ENCODE measurements at places on chromosomes 1 and 21. TPM values are rescaled to one million over a fixed set of nuclear protein-coding genes. Genes with fewer than 3 reads are reported as not detected.

CYP4A22 gene
- not detected for polyA plus RNA-seq

DENND2D gene
- 3.9 TPM for polyA plus RNA-seq

CD48 gene
- polyA plus RNA-seq, result not detected

PIGR gene
- polyA plus RNA-seq, result not detected

C1orf185 gene
- polyA plus RNA-seq, result not detected

VANGL2 gene
- 0.33 TPM for polyA plus RNA-seq

C1orf53 gene
- polyA plus RNA-seq, result 9.7 TPM

RAB42 gene
- 2.0 TPM for polyA plus RNA-seq

DNA sequence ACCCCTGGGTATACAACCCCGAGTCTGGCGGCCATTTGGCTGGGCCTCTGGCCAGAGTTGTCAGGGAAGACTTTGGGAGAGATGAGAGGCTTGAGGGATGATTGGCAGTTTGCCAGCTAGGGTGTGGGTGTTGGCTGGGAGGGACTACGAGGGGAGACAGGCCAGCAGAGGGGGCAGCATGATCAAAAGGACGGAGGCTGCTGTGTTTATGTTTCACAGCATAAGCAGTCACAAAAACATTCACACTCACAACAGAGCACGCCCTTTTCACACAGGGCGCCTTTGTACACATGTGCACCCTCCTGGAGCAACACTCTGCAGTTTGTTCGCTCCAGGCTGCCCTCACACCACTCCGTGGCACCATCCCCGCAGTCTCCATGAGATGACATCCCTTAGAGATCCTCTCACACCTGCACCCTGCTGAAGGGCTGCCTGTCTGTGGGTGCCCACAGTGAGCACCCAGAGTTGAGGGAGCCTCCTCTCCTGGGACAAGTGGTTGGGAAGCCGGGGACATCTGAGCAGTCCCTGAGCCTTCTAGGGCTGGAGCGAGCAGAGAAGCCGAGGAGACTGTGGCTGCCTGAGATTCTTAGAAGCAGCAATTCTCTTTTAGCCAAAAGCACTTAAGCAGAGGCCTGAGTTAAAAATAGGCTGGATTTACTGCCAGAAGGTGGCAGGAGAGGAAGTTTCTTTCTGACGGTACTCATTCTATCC is 15.4 kb downstream of the EFNA3 start:
- no peak for DNase-seq

DNA sequence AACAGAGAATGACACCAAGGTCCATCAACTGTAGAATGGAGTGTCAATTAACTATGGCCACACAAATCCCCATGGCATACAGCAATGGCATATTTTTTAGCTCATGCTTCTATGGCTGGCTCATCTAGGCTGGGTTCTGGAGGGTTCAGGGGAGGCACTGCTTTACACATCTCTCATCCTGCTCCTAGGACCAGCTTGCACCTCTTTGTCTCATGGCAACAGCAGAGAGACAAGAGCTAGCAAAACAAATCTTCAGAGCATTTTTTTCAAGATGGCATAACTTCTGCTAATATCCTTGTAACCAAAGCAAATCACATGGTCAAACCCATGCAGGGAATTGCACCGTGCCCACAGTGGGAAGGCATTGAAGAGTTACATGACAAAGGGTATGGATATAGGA is 82.4 kb downstream of the KIF14 start:
- no peak for DNase-seq

- no peak for DNase-seq
Measured at GRCh38 chr1:105027838-105028471, 1278.3 kb downstream of the AMY1C start.

GRCh38 chr1:169527451-169528214 is 41.9 kb upstream of the SLC19A2 start:
- no peak for DNase-seq

DNA sequence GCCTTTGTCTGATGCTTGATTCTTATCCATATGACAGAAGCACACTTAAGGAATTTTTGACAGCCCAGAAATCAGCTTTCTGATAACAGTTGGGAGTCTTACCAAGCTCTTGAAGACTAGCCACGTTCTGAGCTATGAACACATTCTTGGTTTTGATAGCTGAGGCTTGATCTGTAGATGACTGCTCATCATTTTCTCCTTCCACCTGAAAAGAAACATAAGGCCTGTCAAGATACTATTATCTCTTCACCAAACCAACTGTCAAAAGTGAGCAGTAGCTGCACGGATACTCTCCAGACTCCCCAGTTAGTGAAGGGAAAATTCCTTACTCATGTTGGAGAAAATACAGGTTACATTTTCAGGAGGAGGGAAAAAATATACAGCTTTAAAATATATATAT is 12.2 kb downstream of the UBR4 start:
- no peak for DNase-seq

DNA sequence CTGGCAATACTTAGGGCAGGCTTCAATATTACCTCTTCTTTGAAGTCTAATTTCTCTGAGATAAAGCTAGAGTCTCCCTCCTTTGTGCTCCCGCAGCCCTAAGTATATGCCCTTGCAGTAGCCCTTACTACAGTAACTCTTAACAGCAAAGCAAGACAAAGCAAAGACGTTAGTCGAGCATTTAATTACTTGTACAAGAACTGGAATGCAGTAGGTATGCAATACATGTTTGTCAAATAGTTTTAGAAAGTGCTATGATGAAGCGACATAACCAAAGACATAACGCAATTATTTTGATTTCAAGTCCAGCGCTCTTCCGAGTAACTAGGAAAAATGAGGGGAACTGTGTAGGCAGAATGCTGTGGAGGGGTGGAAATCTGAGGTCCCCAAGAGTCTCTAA is 1.6 kb downstream of the P3H1 start:
- no peak for DNase-seq

DNA sequence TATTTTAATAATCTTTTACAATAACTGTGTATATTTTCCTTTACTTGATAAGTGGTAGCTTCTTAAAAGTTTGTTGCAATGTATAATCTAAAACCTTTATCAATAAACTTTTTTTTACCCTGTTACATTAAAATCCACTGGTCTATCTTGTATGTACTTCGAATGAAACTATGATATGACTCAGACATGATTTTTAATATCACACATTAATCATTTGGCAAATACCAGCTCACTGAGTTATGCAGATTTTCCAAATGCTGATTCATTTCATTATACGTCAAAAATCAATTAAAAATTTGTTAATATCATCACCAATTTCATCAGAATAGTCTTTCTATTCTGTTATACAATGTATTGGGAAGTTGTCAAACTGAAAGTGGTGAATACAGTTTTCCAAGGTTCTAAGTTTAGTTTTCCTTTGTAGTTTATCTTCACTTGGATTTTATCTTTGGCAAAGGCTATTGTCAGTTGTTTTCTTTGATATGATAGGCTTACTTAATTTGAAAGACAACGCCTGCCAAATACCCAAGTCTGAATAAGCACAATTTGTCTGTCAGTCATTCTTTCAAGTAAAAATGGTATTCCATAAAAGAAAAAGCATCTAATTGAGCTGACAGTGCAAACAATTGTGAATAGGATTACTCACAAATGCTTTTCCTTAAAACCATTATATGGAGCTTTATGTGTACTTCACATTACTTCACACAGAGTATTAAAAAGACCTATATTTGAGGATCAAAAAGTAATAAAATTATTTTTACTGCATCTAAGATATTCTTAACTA is 127.0 kb downstream of the NME7 start:
- no peak for DNase-seq
